ENCODE measurements at places on chromosomes 11 and 22.

DNA sequence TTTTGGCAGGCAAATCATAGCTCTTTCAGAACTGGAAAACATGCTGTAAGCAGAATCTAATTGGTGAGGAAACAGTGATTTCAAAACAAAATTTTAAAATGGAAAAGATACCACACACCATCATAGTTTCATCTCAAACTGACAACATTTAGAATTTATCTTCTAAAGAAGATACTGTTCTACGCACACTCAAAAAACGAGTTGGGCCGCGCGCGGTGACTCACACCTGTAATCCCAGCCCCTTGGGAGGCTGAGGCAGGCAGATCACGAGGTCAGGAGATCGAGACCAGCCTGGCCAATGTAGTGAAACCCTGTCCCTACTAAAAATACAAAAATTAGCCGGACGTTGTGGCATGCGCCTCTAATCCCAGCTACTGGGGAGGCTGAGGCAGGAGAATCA is 44.2 kb upstream of the ADSL start:
- no peak for DNase-seq

- no peak for DNase-seq
These were observed 27.7 kb downstream of the TYR start for GRCh38 chr11:89205378-89205777.

GRCh38 chr22:21102659-21103267 is 57.0 kb downstream of the LRRC74B start:
- peak; percentile 26 for DNase-seq

DNA sequence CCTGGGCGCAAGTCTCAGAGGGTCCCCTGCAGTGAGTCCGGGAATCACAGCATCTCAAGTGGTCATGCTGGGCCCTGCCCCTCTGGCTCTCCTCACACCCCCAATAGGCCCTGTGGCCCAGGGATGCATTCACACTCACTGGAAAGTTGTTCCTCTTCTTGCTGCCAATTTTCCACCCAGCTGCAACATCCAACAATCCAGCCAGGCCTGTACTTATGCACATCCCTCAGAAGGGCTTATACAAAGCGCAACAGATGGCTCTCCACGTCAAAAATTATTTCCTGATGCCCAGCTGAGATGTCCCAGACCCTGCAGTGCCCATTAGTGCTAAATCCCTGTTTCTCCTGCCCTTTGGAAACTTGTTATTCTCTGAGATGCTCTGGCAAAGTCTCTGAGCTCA is 407.8 kb upstream of the NARS2 start:
- DNase-seq = no peak
